ENCODE measurements at places on chromosomes 5 and 9.

- peak; percentile 13 for ATAC-seq
Observed at GRCh38 chr5:134370311-134370870, 978 bp upstream of the UBE2B start.

GRCh38 chr5:129041196-129041881 is 53.2 kb upstream of the ISOC1 start:
- ATAC-seq = no peak

DNA sequence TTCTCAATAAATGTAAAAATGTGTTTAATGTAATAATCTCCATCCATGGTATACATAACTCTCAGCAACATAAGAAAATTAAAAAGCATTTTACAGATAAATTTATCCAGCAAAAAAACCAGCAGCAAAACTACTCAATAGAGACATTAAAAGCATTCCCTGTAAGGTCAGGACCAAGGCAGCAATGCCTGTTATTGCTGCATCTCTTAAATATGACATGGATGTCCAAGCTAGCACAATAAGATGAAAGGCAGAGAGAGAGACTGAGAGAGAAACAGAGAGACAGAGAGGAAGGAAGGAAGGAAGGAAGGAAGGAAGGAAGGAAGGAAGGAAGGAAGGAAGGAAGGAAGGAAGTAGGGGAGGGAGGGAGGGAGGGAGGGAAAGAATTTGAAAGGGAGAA is 289.0 kb upstream of the PAPPA start:
- no peak for ATAC-seq

GRCh38 chr9:108259917-108260675 is 595.7 kb downstream of the ACTL7B start:
- ATAC-seq = no peak

- no peak for ATAC-seq
Observed at GRCh38 chr9:94533155-94533554, 21.7 kb upstream of the PCAT7 start.

DNA sequence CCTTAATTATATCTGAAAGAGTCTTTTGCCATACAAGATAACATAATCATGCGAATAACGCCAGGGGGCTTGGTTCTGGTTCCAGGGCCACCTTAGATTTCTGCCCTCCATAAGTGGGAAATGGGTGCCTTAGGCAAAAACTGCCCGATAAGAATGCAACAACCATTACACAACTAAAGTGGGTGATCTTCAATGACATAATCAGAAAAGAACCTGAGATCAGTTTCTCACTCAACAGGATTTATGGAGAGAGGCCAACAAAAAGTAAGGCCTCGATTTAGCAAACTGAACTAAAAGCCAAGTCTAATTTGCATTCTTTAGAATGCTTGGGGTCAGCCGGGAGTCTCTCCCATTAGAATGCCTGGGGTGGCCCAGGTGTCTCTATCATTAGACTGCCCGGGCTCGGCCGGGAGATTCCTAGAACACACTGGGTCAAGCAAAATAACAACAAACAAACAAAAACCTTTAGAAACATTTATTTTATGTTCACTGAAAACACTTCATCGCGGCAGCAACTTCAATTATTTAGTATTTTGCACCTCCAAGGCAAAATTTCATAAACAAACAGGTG is 194.8 kb downstream of the AUH start:
- no peak for ATAC-seq

DNA sequence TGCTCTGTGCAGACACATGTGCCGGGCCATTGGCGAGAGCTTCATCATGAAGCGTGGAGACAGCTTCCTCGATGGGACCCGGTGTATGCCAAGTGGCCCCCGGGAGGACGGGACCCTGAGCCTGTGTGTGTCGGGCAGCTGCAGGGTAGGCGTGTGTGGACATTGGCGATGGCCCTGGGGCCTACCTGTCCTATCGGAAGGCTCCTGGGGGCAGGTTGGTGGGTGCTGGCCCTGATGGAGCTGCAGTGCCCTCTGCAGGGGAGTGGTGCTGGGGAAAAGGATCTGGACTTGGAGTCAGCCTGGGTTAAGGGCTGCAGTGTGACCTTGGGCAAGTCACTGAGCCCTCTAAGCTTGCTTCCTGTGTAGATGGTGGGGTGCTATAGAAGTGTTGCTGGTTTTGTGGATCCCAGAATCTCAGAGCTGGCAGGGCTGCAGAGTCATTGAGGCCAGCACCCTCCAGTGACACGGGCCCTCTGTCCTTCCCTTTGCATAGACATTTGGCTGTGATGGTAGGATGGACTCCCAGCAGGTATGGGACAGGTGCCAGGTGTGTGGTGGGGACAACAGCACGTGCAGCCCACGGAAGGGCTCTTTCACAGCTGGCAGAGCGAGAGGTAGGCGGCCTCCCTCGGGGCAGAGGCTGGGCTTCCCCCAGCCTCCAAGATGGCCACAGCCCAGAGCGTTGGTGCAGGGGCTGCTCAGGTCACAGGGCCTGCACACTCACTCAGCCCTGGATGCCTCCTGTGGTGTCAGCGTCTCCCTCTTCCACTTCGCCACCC is 15.8 kb downstream of the ADAMTS13 start:
- ATAC-seq = no peak

DNA sequence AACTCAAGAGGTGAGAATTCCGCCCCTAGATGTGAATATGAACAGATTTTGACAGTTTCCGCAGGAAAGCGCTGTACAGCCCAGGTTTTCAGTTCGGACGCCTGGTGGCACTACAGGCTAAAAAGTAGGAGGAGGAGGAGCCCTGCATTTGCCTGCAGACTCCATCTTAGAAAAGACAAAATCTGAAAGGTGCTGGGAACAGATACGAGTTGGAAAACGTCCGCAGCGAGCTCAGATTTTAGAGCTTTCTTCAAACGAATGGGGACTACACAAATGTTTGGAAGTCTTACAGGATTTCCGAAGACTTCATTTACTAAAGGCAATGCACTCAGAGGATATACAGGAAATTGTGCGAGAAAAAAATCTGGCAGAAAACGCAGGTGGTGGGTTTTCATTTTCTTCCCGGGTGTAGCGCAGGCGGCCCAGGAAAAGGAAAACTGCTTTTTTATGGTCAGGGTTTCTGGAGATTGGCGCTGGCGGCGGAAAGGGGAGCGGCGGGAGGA is 9.9 kb upstream of the PCDHB2 start:
- peak; percentile 62 for ATAC-seq

- no peak for ATAC-seq
Observed at GRCh38 chr5:98583586-98583985, 189.9 kb upstream of the RGMB start.

GRCh38 chr5:57221049-57221568 is 47.2 kb downstream of the GPBP1 start:
- no peak for ATAC-seq

GRCh38 chr5:150556859-150557508 is 49.1 kb downstream of the NDST1 start:
- ATAC-seq = no peak

GRCh38 chr9:2568689-2569088 is 52.9 kb upstream of the VLDLR start:
- ATAC-seq = no peak

DNA sequence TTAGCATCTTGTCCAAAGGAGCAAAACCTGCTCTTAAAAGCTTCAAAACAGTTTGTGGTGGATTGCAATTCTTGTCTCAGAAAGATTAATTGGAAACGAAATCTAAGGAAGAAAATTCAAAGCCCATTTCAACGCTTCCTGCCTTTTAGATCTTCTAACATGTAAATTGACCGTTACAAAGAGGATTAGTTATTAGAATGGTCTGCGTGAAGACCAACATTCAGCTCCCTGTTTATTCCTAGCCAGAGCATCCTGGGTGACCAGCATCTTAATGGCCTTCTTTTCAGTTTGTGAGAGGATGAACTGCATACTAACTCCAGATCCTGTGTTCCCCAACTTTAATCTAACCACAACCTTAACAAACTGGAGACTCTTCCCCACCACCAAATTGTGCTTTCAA is 109.9 kb upstream of the SLC1A3 start:
- no peak for ATAC-seq

GRCh38 chr5:149471406-149472183 is 79.6 kb downstream of the CSNK1A1 start:
- ATAC-seq = peak; percentile 73

DNA sequence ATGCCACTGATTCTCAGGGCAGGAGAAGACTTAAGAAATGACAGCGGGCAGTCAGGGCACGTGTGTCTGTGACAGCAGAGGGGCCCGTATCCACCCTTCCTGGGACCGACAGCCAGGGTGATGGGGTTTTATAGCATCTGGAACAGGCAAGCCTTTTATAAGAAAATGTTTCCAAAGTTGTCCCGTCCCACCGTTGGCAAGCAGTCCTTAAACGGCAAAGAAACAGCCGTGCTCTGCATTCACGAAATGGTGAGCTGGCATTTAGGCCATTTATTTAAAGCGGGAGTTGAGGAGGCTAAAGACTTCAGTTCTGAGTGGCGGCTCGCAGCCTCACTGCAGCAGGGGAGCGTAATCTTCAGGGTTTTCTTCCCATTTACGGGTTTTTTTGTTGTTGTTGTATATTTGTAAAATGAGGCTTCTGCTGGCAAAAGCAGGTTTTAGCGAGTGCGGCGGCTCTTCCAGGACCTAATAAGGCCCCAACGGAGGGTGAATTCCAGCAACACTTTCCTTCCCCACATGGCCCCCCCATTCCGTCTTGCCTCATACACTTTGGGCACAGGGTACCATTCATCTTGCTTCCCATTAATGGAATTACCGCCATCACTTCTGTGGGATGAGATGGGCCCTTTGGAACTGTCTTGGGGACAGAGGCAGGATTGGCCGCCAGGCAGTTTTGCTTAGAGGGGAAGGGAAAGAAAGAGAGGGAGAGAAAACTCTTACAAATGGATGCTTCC is 15.8 kb downstream of the NEK6 start:
- peak; percentile 43 for ATAC-seq

- ATAC-seq = no peak
Observed at GRCh38 chr9:88280816-88281382, 107.3 kb upstream of the SPIN1 start.

DNA sequence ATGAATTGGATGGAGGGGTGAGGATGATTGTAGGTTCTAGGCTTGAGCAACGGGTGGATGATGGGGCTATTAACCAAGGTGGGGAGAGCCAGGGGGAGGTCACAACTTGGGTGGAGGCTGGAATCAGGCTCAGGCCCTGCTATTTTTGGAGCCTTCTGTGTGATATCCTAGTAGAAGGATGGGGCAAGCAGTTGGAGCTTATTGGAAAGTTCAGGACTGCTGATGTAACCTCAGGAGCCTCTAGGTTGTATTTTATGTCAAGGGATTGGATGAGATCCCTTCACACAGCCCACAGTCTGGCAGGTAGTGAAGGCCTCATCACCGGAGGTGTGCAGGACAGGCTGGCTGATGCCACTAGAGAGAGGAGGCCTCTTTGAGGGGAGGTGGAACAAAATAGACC is 11.2 kb upstream of the RPS14 start:
- ATAC-seq = no peak

- ATAC-seq = peak; percentile 23
Observed at GRCh38 chr9:119839888-119840287, 470.7 kb upstream of the BRINP1 start.

- ATAC-seq = no peak
Observed at GRCh38 chr9:110623462-110624025, 44.0 kb upstream of the SVEP1 start.

DNA sequence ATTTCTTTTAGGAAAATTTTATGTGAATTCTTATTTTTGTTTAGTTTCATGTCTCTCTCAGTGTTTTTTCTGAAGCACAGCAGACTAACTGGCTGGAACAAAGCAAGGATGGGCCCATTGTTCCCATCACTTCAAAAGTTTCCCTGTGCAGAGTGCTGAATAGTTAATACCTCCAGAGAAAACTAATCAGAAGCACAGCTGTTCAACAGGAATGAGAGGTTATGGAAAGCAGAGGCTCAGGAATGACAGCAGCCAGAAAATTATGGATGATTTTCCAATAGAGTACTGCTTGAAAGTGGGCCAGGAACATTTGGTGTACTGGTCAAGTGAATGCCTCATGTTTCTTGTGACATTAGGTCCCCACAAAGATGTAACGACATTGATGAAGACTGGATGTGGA is 173.0 kb upstream of the TARS1 start:
- no peak for ATAC-seq

DNA sequence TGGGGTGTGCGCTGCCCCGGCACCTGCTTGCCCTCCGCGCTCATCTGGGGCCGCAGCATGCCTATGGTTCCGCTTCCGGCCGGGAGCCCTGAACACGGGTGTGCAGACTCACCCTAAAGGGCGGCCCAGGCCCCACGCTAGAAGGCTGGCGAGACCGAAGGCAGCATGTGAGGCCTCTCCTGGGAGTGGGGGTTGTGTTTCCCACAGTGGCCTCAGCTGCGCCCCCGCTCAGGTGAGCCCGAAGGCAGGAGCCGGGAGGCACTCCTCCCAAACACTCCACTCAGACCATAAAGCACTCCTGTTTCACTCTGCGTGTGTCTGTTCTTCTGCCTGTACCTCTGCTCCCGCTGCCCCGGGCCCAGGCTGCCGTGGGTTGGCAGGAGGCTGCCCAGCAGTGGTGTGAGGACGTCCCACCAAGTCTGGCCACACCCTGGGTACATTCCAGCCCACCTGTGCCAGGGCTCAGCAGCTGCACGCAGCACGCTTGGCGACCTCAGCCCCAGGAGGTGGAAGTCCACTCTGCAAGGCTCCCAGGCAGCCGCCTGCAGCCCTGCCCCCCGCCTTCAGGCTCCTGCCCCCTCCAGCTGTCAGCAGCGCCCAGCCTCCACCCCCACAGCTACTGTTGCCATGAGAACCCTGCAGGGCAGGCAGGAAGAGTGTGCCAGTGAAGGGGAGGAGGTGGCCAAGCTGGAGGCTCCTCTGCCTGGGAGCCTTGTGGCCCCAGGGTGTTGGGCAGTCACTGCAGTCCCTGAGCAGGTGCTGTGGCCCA is 1.2 kb upstream of the AJM1 start:
- ATAC-seq = no peak

DNA sequence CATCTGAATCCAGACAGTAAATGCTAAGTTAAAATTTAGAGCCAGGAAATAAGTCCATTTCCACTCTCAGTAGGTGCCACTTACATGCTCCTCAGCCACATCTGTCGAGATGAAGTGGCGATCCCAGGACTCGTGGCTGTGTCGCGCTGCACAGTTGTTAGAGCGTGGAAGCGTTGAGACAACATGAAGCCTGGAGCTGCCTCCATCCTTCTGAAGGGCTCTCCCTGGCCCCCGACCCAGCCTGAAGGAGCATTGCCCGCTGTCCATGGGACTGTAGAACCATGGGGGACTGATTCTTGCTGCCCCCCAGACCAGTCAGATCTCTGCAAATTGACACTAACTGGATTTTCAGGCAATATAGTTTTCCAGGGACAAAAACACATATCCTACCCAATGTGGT is 58.9 kb downstream of the IRX1 start:
- no peak for ATAC-seq

GRCh38 chr9:96217754-96218693 is 84.0 kb downstream of the HSD17B3 start:
- peak; percentile 88 for ATAC-seq

GRCh38 chr9:3962496-3962895 is 337.4 kb downstream of the GLIS3 start:
- no peak for ATAC-seq

DNA sequence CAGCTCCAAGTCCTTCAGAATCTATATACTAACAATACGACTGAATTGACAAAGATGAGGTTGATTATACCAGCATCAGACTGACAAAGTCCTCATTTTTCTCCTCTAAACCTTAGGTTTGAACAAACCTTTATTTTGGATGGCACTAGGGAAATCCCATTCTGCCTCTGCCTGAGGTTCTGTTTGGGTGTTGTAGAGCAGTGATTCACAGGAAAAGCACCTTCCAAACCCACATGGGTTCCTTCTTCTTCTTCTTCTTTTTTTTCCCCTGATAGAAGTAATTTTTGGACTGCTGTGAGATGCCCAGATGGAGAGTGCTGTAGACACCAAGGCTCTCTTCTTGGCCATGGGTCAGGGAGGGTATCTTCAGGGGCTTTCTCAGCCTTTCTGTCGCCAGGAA is 164.9 kb upstream of the PAPPA start:
- ATAC-seq = no peak

Data from gastroesophageal sphincter (tissue), 4 donors.